NCI-H187 (cell line): ENCODE measurements at places on chromosomes 13 and 19.

- DNase-seq, result peak; percentile 92
Observed at GRCh38 chr13:44436589-44437337, 63.1 kb downstream of the SERP2 start.

GRCh38 chr13:113364901-113365582 lies 1.1 kb upstream of the GRTP1 start:
- DNase-seq, result no peak

DNA sequence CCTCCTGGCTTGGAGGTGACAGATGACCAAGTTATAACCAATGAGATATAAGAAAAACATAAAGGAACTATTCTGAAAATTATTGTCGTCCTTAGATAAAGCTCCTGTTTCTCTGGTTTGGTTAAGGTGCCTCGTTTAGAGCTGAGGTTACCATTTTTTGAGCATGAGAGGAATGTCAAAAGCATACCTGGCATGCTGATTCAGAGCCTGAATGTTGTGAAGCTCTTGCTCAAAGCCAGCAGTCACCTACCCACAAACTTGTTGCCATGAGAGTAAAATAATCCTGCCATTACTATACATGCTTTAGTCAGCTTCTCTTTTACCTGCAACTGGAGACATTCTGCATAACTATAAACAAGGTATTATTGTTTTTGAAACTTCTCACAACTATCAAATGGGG lies 1116.2 kb downstream of the DIAPH3 start:
- DNase-seq, result no peak

GRCh38 chr19:7645163-7645562 lies 8.3 kb downstream of the STXBP2 start:
- no peak for DNase-seq

GRCh38 chr19:3810708-3811355 lies 24.7 kb upstream of the MATK start:
- no peak for DNase-seq

DNA sequence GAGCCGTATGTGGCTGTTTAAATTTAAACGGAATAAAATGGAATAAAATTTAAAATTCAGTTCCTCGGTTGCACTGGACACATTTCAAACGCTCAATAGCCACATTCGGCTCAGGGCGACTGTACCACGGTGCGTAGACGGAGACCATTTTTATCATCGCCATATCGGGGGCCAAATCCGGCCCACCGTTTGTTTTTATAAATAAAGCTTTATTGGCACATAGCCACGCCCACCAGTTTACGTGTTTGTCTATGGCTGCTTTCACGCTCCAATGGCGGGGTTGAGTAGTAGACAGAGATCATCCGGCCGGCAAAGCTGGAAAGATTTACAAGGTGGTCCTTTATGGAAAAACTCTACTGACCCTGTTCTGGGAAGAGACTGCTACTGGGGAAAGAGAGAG lies 33.0 kb downstream of the PTPRS start:
- no peak for DNase-seq

DNA sequence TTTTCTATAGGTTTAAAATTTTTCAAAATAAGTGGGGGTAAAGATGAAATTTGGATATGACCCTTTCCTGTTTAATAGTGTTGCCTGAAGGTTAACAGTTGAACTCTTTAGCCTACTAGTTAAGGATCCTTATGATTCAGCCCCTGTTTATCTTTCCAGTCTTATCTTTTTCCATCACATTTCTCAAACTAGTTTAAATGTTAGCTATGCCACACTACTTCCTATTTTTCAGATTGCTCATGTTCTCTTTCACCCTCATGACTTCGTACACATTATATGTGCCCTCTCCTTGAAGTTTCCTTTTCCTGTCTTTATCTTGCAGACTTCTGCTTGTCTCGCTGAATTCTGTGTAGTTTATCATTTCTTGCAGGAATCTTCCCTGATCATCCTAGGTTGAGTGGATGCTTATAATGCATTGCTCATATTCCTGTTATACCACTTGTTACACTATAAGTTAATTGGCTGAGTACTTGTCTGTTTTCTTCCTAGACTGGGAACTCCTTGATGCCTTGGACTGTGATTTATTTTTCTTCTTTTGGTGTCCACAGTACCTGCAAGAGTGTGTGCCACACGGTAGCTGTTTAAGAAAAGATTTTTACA lies 86.7 kb downstream of the FNDC3A start:
- DNase-seq, result no peak

DNA sequence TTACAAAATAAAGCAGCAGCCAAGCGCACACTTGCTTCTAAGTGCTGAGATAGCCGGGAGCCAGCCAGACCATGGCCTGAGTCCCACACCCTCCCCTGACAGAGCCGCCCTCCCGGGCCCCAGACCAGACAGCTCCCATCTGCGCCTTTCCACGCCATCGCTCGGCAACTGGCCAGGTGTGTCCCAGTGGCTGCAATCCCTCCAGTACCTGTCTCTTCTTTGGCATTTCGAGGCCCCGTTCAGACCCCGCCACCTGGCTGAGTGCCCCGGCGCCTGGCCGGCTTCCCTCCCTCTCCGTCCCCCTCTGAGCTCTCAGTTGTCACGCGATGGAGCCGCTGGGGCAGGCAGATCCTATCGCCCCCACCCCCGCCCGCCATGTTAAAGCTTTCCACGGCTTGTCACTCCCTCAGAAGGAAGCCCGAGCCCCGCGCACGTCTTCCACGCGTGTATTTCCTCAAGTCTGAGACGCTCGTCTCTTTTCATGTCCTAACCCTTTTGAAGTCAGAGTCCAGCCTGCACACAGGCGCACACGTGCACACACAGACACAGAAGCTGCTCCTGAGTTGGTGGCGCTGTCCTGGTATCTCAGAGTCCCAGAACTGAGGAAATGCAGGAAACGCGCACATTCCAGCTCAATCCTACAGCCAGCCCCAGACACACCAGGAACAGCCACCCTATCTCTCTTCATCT lies 7.9 kb downstream of the MLLT1 start:
- no peak for DNase-seq
